ENCODE measurements at places on chromosomes 5 and 9.

DNA sequence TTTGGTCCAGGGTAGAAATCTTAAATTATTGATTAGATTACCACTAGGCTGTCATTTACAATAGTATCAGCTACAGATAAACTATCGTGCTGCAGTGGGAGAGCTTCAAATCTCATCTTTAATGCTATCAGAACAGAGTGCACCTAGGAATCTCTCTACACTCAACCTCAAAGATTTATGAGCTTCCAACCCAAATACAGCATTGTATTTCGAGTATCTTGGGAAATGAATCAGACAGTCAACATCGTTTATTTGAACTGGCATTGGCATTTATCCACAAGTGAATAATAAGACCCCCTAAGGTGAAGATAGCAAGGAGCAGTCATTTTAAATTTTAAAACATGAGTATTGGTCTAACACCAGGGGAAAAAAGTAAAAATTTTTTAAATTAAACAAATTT lies 1203.2 kb downstream of the CDH12 start:
- H3K27me3 ChIP-seq: no peaks in the 10 kb centered on the region
- no peaks in the 10 kb centered on the region for H3K36me3 ChIP-seq
- no peak for DNase-seq
- no peaks in the 10 kb centered on the region for H3K4me1 ChIP-seq
- no peak overlapping the region for H3K4me3 ChIP-seq

DNA sequence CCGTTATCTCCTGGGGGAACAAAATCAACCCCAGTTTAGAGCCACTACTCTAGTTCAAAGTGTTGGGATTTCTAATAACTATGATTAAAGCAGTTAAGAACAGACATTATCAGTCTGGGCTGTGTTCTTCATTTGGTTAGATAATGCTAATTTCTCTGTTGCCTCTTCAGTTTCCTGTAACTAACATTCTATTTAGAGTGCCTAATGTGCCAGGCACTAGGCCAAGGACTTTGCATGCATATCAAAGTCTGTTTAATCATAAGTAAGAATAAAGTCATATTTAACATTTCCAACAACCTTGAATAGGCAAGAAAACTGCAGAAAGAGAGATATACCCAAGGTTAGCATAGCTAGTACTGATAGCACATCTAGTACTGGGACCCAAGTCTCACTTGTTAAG lies 68.4 kb downstream of the TNPO1 start:
- H3K27ac ChIP-seq: no peak overlapping the region
- no peak overlapping the region for H3K4me3 ChIP-seq
- no peaks in the 10 kb centered on the region for H3K36me3 ChIP-seq
- DNase-seq: no peak
- H3K27me3 ChIP-seq: no peaks in the 10 kb centered on the region

GRCh38 chr5:172909931-172910502 lies 49.2 kb upstream of the RPL26L1 start:
- H3K4me1 ChIP-seq: peaks cover 4% of the 10 kb centered on the region
- no peaks in the 10 kb centered on the region for H3K27me3 ChIP-seq
- no peak overlapping the region for H3K27ac ChIP-seq
- no peak overlapping the region for H3K4me3 ChIP-seq
- no peak for DNase-seq

- no peaks in the 10 kb centered on the region for H3K4me1 ChIP-seq
- no peaks in the 10 kb centered on the region for H3K27me3 ChIP-seq
- no peak for DNase-seq
- H3K36me3 ChIP-seq: no peaks in the 10 kb centered on the region
- no peak overlapping the region for H3K4me3 ChIP-seq
These were observed 17.0 kb upstream of the TDRD7 start for GRCh38 chr9:97394881-97395280.

DNA sequence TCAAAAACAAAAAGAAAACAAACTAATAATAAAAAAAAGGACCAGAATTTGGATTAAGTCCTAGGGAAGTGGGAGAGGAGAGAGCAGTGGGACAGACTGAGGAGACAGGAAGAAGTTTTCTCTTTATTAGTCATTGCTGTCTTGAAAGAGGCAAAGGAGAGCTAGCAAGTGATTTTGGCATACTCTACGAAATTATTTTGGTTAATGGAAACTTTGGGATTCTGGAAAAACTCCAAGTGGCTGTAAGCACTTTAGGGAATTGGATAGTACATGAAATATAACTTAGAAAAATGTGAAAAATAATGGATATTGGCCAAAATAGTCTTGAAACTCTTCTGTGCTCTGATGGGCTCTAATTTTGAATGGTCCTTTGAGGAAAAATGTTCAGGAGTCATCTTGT lies 1641.8 kb upstream of the WWC1 start:
- H3K27ac ChIP-seq: no peak overlapping the region
- no peaks in the 10 kb centered on the region for H3K36me3 ChIP-seq
- no peaks in the 10 kb centered on the region for H3K27me3 ChIP-seq
- no peak overlapping the region for H3K4me3 ChIP-seq
- no peaks in the 10 kb centered on the region for H3K4me1 ChIP-seq

DNA sequence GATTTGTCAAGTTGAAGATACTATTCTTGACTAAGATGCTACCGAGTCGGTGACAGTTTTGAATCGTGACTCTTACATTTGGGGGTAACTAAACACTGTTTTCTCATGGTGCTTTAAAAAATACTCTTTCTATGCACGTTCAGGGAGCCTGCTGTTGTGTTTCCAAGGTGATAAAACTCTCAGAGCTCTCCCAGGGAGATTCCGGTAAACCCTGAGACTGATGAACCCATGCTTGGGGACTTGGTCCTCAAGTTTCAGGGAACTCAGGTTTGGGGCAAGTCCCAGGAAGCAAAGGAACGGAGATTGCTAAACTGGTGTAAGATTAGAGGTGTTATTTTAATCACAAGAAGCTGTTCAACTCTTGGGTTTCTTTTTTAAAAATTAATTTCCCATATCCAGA lies 1.4 kb downstream of the GDA start:
- no peak overlapping the region for H3K4me3 ChIP-seq
- H3K27me3 ChIP-seq: peaks cover 31% of the 10 kb centered on the region
- no peak for DNase-seq
- H3K36me3 ChIP-seq: no peaks in the 10 kb centered on the region

- no peak overlapping the region for H3K4me3 ChIP-seq
- no peaks in the 10 kb centered on the region for H3K4me1 ChIP-seq
These were observed 13.4 kb downstream of the SLIT3 start for GRCh38 chr5:169287529-169287928.

- DNase-seq: no peak
- no peak overlapping the region for H3K4me3 ChIP-seq
- no peaks in the 10 kb centered on the region for H3K27me3 ChIP-seq
- no peaks in the 10 kb centered on the region for H3K36me3 ChIP-seq
- peaks cover 11% of the 10 kb centered on the region for H3K4me1 ChIP-seq
These were observed 69.9 kb upstream of the PLPP1 start for GRCh38 chr5:55604611-55605067.

DNA sequence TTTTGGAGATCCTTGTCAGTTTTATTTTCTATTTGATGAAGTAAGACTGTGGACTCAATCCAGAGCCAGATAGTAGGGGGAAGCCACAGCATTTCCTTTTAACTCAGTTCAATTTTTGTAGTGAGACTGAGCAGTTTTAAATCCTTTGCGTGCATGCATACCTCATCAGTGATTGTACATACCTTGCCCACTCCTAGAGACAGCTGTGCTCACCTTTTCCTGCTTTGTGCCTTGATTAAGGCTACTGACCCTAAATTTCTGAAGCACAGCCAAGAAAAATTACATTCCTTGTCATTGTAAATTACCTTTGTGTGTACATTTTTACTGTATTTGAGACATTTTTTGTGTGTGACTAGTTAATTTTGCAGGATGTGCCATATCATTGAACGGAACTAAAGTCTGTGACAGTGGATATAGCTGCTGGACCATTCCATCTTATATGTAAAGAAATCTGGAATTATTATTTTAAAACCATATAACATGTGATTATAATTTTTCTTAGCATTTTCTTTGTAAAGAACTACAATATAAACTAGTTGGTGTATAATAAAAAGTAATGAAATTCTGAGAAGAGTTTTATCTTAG lies 17.8 kb downstream of the DIMT1 start:
- H3K27me3 ChIP-seq: no peaks in the 10 kb centered on the region
- no peak overlapping the region for H3K4me3 ChIP-seq
- no peaks in the 10 kb centered on the region for H3K36me3 ChIP-seq

DNA sequence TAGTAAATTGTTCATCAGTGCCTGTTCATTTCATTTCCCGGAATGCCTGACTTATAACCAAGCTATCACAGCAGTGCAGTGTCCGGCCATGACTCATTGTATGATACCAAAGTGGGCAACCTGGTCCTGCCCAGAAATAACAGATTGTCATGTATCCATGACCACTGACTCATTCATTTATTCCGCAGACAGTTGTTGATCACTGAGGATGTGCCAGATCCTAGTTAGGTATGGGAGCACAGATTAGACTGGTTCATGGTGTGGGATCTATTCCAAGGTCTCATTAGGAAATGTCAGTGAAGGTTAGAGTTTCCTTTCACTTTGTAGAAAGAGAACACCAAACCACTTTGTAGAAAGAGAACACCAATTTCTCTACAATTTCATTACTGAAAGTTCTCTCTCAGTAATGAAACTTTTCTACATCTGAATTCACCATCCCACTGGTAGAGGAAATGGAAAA lies 8.7 kb downstream of the NREP start:
- no peak for DNase-seq
- no peak overlapping the region for H3K27ac ChIP-seq
- H3K36me3 ChIP-seq: no peaks in the 10 kb centered on the region

GRCh38 chr5:58394339-58394738 lies 65.5 kb downstream of the PLK2 start:
- no peaks in the 10 kb centered on the region for H3K4me1 ChIP-seq
- no peak overlapping the region for H3K27ac ChIP-seq
- H3K4me3 ChIP-seq: no peak overlapping the region
- H3K27me3 ChIP-seq: no peaks in the 10 kb centered on the region
- DNase-seq: no peak

DNA sequence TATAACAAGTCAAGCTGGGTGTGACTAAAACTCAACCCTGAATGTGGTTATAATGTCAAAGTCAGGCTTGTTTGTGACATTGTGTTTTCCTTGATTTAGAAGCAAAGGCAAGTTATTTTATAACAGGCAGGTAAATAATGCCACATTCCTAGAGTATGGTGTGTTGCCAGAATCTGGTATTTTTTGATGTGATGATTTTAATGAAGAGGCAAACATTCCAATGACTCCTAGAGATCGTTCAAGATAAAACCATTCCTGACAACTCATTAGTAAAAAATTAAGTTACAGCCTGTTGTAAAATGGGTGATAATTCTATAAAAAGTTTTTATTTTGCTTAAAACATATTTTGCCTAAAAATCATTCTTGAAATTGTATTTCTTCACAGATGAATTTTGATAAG lies 60.0 kb downstream of the RAB14 start:
- H3K27me3 ChIP-seq: no peaks in the 10 kb centered on the region
- H3K4me1 ChIP-seq: no peaks in the 10 kb centered on the region
- H3K4me3 ChIP-seq: no peak overlapping the region
- DNase-seq: no peak

- H3K4me1 ChIP-seq: no peaks in the 10 kb centered on the region
- H3K4me3 ChIP-seq: no peak overlapping the region
- DNase-seq: no peak
- H3K27me3 ChIP-seq: no peaks in the 10 kb centered on the region
- no peaks in the 10 kb centered on the region for H3K36me3 ChIP-seq
These were observed 59.7 kb downstream of the CARTPT start for GRCh38 chr5:71778678-71779276.

- H3K4me3 ChIP-seq: peak overlapping the region; percentile 96
- peaks cover 4% of the 10 kb centered on the region for H3K36me3 ChIP-seq
- DNase-seq: no peak
- H3K27ac ChIP-seq: peak overlapping the region; percentile 63
- H3K4me1 ChIP-seq: peaks cover 9% of the 10 kb centered on the region
These were observed 1.2 kb downstream of the UCK1 start for GRCh38 chr9:131529597-131530545.

GRCh38 chr9:136936645-136937170 lies 7.8 kb downstream of the FBXW5 start:
- H3K27ac ChIP-seq: no peak overlapping the region
- H3K36me3 ChIP-seq: peaks cover 7% of the 10 kb centered on the region
- H3K4me1 ChIP-seq: no peaks in the 10 kb centered on the region
- no peak for DNase-seq

DNA sequence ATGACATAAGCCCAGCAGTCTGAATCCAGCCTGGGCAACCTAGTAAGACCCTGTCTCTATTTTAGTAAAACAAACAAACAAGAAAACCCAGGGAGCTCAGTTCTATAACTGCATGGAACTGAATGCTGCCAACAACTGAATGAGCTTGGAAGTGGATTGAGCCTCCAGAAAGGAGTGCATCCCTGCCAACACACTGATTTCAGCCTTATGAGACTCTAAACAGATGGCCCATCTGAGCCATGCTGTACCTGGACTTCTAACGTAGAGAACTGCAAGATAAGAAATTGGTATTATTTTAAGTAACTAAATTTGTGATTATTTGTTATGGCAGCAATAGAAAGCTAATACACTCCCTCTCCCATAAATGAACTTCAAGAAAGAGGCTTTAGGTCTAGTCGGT lies 150.4 kb upstream of the RAI14 start:
- DNase-seq: no peak
- peaks cover 9% of the 10 kb centered on the region for H3K4me1 ChIP-seq
- no peak overlapping the region for H3K4me3 ChIP-seq
- H3K27me3 ChIP-seq: no peaks in the 10 kb centered on the region

DNA sequence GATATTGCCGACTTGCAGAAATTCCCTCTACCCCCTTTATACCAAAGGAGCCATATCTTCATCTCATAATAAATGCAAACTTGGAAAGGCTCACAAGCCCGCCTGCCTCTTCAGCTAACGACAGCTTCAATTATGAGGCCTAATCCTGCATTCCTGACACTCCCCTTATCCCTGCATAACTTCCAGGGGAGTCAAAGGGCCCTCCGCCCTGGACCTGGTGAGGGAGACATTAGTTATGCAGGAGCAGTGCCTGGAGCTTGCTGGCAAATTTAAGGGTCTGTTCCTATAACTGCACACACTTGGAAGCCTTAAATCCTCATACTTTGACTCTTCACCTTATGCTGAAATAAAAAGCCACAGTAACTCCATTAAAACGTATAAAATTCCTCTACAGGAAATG lies 617.9 kb downstream of the BNC2 start:
- no peak for DNase-seq
- no peak overlapping the region for H3K27ac ChIP-seq
- no peaks in the 10 kb centered on the region for H3K36me3 ChIP-seq
- no peaks in the 10 kb centered on the region for H3K27me3 ChIP-seq
- no peaks in the 10 kb centered on the region for H3K4me1 ChIP-seq

DNA sequence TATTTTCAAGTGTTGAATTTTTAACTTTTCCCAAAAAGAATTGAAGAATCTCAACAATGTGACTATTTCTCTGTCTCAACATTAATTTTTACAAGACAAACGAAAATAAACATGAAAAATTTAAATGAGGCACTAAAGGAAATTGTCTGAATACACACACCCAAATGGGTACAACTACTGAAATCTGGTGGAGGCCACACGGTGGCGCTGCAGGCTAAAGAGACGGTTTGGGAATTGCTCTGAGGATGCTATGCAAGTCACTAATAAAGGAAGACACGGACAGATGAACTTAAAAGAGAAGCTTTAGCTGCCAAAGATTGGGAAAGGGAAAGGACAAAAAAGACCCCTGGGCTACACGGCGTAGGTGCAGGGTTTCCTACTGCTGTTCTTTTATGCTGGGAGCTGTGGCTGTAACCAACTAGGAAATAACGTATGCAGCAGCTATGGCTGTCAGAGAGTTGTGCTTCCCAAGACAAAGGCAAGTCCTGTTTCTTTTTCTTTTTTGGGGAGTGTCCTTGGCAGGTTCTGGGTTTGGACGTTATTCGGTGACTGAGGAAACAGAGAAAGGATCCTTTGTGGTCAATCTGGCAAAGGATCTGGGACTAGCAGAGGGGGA lies at the start of gene PCDHB10:
Gene PCDHB10 (plus strand): TSS at position 244 of the 616 bp plus-strand sequence. CDS start 200 bp downstream, at position 444.
- no peak within 1 kb of the TSS for H3K4me3 ChIP-seq
- no peak for DNase-seq
- no peak within 1 kb of the TSS for H3K27ac ChIP-seq

Measured in breast epithelium (tissue), 4 donors.